ENCODE measurements at places on chromosomes 4 and X.
A peak's percentile ranks its signal among the peaks of the same experiment; 100 is the strongest.

GRCh38 chrX:107683124-107683895 is 55.0 kb downstream of the PRPS1 start:
- no peak for DNase-seq

GRCh38 chr4:145786830-145787229 is 106.9 kb downstream of the C4orf51 start:
- DNase-seq: no peak

GRCh38 chr4:11480683-11481082 is 52.0 kb upstream of the HS3ST1 start:
- DNase-seq: no peak

- DNase-seq: no peak
These were observed 85.3 kb downstream of the CLCN4 start for GRCh38 chrX:10242026-10242425.

DNA sequence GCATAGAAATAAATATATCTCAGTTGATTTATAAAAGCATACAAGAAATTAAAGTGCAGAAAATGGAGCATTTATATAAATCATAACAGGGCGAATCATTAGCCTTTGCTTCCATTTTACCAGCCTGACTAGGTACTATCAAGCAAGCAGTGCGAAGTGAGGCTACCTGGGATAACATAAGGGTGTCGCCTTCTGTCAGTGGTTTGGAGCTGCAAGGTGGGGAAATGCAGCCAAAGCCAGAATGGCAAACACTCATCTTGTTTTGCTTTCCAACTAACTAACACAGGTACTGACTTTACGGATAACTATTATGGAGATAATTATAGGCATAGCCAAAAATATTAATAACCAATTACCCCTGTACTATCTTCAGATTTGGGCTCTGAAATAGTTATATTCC is 1459.8 kb downstream of the RAPGEF2 start:
- DNase-seq: no peak

DNA sequence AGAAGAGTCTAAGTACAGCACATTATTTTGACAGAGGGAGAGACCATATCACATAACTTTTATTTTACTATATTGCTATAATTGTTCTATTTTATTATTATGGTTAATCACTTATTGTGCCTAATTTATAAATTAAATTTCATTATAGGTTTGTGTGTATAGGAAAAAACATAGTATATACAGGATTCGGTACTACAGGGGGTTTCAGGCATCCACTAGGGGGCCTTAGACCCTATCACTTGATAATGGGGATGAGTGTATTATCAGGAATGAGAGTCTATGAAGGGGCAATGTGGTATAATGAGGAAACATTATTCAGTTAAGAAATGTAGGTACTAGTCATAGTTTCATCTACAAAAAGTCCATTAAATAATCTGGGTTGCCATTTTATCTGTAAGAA is 833.1 kb downstream of the C4orf33 start:
- no peak for DNase-seq

DNA sequence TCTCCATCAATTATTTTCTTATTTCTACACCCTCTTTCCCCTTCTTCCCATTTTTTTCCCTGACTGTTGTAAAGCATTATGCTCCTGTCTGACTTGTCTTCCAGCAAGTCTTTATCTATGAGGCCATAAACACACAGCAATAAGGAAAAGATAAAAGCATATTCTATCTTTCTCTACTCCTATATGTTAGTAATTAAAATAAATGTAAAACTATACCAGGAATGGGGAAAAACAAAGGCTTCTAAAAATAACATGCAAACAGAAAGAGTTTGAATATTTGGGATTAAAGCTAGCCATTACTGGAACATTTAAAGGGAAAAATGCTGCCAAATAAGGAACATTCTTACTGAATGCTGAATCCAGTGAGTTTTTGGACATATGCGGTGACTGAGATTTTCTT is 471.7 kb upstream of the HS3ST1 start:
- DNase-seq: no peak

GRCh38 chr4:61500883-61501282 is 300.8 kb downstream of the ADGRL3 start:
- no peak for DNase-seq

- no peak for DNase-seq
These were observed 80.3 kb upstream of the HHIP start for GRCh38 chr4:144565527-144566195.

DNA sequence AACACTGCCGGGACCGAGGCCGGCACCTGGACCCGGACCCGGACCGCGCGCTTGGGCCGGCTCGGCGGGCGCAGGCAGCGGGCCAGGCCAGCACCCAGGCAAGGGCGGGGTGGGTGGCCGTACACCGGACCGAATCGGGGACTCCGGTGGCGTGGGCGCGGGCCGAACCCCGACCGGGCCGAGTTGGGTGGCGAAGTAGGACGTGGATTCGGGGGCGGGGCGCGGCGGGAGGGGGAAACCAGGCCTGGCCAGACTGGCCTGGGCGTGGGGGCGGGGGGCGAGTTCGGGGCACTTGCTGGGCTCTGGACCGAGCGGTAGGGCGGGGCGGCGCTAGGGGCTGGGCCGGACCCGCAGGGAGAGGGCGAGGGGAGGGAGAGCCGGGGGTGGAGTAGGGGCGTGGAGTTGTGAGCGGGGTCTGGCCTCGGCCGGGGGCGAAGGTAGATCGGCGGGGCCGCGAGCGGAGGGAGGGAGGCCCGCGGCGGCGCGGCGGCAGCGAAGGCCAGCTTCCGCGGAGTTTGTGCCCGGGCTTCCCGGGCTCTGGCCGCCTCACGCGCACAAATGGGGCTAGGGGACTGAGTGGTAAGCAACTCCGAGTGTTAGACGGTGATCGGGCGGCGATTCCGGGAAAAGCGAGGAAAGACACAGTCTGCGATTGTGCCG is 1.8 kb upstream of the BCORL1 start:
- DNase-seq: no peak

DNA sequence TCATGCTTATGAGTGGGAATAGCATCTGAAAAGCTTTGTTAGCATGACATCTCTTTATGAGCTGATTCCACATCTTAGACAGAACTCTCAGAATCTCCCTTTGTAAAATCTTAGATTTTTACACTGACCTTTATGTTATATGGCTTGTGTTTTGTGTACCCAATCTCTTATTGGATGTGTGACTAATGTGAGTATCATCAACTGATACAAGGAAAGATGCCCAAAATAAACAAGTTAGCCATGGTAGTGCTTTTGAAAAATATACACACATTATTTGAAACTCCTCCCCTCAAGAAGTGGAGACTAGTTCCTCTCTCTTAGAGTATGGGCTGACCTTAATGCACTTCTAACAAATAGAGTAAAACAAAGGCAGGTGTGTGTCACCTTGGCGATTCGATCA is 160.1 kb upstream of the NRK start:
- DNase-seq: no peak

DNA sequence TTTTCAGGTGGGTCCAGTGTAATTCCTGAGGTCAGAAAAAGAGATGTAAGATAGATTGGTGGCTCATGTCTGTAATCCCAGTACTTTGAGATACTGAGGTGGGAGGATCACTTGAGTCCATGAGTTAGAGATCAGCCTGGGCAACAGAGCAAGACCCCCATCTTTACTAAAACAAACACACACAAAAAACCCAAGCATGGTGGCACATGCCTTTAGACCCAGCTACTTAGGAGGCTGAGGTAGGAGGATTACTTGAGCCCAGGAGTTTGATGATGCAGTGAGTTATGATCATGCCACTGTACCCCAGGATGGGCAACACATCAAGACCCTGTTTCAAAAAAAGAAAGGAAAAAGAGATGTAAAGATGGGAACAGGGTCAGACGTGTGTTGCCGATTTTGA is 857.4 kb upstream of the NDST4 start:
- DNase-seq: no peak

DNA sequence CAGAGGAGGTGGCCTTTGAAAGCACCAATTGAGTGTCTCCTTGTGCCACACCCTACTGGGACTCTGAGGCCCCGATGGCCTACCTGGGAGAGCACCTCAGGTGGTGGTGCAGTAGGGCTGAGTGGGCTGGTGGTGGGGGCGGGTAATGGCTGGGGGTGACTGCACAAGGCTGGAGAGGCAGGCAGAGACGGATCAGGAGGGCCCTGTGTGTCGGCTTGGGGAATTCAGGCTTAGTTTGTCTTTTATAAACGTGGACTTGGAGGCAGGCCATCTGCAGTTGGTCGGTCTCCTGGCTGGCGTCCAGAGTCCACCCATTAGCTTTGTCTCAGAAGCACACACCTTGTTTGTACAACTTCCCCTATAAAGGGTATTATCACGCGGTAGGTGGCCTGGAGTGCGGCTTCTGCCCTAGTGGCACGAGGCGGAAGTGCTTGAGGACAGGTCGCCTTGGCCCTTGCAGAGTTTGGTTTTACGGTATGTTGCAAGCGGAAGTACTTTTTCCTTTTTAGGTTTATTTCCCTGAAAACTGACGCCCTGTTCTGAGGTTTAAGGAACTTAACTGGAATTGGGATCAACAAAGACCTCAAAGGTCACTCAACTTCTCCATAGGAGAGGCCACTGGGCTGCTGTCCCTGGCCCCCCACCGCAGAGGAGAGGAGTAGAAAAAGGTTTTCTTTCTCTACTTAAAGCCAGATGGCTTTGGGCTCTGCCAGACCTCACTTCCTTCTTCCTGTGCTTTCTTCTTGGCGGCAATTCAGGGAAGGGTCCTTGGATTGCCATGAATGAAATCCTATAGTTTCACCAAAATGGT is 8.0 kb downstream of the TBC1D14 start:
- DNase-seq: no peak

DNA sequence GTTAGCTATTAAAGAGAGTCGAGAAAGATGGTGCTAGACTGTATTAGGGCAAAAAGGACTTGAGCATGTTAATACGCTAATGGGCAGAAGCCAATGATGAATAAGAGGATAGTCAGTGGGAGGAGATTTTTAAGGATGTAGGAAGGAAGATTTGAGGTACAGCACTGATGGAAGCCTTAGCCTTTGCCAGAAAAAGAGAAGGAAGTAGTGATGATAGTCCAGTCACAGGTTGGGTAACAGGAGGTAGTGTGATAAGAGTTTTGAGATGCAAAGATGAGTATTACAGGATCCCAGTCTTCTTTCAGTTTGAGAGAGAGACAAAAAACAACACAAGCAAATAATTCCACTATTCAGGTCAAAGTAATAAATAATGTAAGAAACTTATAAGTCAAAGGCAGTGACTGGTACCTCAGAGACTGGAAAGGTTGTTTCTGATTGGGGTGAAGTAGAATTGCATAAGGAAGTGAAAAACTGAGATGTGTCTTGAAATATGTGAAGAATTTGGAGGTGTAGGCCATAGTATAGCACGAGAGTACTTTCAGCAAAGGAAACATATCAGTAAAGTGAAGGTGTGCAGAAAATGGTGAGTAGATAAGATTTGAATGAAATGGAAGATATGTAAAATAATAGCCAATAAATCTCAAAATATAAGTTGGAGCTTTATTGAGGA is 22.1 kb upstream of the NDNF start:
- no peak for DNase-seq

- DNase-seq: no peak
These were observed 19.1 kb downstream of the CCSER1 start for GRCh38 chr4:90146306-90146705.

DNA sequence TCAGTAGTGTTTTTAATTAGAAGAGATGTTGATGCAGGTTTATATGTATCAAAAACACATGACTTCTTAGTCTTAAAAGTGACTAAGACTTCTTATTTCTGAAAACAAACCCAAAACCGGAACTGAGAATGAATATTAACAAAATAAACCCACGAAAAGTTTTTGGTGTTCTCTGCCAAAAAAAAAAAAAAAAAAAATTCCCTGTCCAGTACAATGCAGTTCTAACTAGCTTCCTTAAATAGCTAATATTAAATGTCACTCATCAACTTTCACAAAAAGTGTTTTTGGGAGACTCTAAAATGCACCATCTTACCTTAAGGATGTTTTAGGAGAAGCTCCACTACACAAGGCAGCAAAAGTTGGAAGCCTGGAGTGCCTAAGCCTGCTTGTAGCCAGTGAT is 2.0 kb downstream of the ANKRD37 start:
- DNase-seq: no peak

- no peak for DNase-seq
These were observed 1.3 kb upstream of the SOD3 start for GRCh38 chr4:24794051-24794450.

- peak; percentile 76 for DNase-seq
These were observed 106.0 kb upstream of the NAP1L5 start for GRCh38 chr4:88803600-88804096.

DNA sequence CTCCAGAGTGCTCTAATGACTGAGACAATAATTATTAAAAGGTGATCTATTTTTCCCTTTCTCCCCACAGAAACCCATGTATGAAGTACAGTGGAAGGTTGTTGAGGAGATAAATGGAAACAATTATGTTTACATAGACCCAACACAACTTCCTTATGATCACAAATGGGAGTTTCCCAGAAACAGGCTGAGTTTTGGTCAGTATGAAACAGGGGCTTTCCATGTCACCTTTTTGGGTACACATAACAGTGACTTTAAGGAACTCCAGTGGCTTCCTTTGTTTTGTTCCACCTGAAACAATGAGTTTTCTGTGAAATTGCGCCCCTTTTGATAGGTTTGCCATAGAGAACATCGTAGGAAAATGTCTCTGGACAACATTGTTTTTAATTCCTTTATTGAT is 69.6 kb downstream of the KIT start:
- no peak for DNase-seq

DNA sequence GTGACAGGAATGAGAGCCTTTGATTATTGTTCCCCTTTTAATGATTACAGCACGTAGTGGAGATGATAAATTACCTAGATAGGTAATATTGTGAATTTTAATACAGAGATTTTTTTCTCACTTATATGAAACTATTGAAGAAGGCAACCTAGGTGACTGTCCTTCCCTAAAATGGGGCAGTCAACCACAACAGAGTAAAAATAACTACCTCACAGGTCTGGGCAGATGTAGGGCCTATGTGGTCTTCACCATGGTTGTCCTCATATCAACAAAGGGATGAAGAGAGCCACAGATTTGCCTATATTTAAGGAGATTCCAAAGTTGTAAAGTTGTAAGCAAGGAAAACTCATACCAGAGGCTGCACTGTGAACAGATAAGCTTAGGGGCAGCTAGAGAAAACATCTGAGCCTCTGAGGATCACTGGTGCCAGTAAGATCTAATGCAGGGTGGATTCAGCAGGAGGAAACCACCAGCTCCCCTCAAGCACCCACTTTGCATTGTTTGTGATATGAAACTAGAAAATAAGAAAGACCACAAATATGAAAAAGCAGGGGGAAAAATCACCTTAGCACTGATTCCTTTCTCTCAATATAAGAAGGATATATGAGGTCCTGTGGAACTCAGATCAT is 547.9 kb upstream of the GALNTL6 start:
- no peak for DNase-seq

DNA sequence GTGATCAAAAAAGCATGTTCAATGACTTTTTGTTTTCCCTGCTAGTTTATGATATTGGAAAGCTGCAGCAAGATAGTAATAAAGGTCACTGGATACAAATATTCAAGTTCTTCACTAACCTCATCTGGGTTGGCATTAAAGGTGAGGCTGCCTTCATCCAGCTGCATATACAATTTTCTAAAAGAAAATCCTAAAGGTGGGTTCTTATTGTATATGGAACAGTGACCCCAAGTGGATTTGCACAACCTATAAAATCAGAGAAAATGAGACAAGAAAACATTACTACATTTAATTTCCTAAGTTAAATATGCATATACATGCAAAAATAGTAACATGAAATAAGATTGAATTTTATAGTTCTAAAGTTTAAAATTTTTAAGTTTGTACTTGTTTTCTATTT is 23.9 kb downstream of the FBXO8 start:
- no peak for DNase-seq
